ENCODE measurements at places on chromosomes 7 and 10.

DNA sequence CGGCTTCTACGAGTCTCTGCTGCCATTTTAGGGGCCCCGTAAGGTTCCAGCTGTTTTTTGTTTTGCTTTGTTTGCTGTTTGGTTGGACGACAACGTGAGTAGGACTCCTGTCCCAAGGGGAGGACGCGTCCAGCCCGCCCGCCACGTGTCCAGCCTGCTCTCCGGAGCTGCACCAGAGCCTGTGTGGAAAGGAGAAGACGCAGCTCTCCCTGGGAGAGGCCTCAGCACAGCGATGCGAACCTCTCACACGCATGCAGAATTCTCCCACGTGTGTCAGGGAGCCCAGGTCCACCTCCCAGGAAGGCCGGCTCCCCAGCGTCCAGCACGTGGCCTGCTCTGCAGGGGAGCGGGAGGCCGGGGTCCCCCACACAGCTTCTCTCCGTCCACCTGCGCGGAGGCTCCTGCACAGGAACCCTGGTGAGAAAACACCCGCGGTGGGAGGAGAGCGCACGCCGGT is 36.4 kb upstream of the DNAJB6 start:
- DNase-seq: no peak

GRCh38 chr7:104124469-104124868 is 83.3 kb downstream of the ORC5 start:
- DNase-seq: no peak

DNA sequence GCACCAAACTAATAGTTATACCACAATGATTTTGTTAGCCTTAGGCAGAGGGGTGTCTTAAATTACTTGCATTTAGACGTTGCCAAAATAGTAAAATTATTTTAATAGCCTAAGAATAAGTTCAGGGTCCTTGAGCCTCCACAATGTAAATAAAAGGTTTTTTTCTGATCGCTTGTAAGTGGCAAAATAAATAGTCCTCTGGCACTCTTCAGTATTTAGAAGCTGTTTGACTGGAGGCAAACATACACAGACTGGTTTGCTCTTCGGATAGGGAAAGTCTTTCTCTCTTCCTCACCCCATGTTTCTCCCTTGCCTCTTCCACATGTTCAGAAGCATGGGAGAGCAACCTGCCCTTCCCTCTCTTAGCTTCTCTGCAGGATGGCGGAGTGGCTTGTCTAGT is 49.5 kb upstream of the FAM180A start:
- peak; percentile 67 for DNase-seq

DNA sequence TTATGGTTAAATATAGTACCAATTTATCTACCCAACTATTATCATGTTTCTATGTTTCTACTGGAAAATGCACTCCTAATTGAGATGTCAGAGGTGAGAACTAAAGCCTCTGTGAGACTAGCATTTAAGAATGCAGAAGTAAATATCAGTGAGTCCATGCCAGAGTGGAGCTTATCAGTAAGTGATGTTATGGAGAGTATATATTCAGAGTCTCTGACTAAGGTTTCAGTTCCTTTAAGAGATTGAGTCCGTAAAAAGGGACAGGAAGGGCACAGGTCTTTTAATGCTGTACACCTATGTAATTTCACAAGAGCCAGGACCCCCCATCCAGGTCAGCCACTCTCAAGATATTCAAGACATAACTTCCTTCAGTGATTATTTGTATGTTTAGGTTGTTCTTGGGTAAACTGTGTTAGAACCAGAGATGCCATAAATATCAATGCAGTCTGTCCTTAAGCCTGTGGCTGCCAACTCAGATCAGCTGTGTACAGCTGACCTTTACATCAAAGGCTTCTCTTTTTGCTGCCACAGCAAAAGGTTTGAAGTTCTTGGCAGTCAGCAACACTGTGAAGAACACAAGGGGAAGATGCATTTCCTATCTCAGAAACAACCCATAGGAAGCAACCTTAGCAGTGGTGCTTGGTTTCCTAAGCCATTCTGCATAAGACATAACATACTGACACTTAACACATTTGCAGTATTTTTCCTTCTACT is 244.8 kb downstream of the BICC1 start:
- DNase-seq: no peak
